ENCODE measurements at places on chromosomes 7 and 10. TPM values are rescaled to one million over a fixed set of nuclear protein-coding genes. Genes with fewer than 3 reads are reported as not detected.

- H3K27me3 ChIP-seq, result no peaks in the 10 kb centered on the region
- H3K27ac ChIP-seq, result no peak overlapping the region
- no peaks in the 10 kb centered on the region for H3K36me3 ChIP-seq
- no peak for DNase-seq
- no peak overlapping the region for H3K4me3 ChIP-seq
These were observed 178.3 kb upstream of the PTER start for GRCh38 chr10:16258291-16259040.

GRCh38 chr7:155789001-155789725 lies 23.1 kb downstream of the SHH start:
- no peak for DNase-seq

GRCh38 chr7:22581099-22581498 lies 81.1 kb upstream of the STEAP1B start:
- H3K36me3 ChIP-seq, result no peaks in the 10 kb centered on the region
- no peak for DNase-seq
- H3K4me3 ChIP-seq, result no peak overlapping the region
- H3K27me3 ChIP-seq, result no peaks in the 10 kb centered on the region
- H3K27ac ChIP-seq, result no peak overlapping the region

DNA sequence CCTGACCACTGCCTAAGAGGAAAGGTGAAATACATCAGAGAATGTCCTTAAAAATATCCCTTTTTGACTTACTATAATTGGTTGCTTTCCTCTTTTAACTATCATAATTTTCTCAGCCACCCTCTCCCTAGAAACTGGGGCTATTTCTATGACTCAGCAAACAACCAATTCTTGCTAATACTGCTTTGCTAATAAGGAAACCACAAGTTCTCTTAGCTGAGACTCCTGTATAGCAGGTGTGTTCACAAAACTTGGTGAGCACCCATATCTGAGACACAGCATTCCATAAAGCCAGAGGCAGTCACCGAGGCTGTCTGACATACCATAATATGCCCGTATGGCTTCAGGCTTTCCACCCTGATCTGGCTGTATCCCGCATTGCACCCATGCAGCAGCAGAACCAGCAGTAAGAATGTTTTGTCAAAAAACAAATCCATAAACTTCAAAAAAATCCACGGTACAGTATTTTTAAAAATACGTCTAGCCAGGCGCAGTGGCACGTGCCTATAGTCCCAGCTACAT lies 191.7 kb upstream of the C7orf33 start:
- no peak for DNase-seq
- no peak overlapping the region for H3K27ac ChIP-seq
- H3K4me1 ChIP-seq, result no peaks in the 10 kb centered on the region
- H3K4me3 ChIP-seq, result no peak overlapping the region
- H3K27me3 ChIP-seq, result peaks cover 12% of the 10 kb centered on the region

SPDYE11 gene
- not detected for total RNA-seq

DNA sequence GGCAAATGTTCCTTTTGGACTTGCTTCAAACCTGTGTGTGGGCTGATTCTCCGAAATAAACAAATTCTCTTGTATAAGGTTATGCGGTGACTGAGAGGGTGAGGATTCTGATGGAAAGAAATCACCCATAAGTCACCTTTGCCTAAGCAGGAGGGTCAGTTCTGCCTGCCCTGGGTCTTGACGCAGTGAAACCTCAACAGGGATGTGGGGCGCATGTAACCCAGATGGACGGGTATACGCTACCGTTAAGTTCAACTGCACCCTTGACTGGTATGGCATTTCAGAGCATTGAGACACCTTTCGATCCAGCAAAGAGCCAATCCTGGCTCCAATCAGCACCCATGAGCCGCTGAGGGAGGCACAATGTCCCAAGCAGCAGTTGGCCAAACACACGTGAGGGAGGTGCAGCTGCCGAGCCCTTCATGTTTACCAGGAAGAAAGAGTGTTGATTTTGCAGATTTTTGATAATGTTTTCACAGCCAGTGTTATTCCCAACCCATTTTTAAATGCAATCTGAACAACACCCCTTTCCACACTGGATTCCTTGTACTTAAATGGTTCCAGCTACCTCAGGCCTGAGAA lies 48.1 kb downstream of the SORBS1 start:
- no peaks in the 10 kb centered on the region for H3K27me3 ChIP-seq
- H3K36me3 ChIP-seq, result no peaks in the 10 kb centered on the region

DNA sequence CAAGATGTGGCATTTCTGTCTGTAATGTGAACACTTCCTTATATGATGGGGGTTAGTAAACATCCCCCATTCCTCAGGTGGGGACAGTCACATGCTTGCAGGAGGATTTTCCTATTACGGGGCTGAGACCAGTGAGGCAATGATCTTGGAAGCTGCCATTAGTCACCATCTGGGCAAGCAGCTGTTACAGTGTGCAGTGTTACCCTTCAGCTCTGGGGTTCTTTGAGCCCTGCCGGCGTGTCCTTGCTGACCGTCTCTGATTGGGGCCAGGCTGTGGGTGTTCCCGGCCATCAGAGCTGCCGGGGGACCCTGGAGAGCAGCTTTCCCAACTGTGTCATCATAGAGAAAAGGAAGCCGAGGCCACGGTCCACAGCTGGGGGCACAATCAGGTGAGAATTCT lies 126.8 kb upstream of the FAM20C start:
- no peaks in the 10 kb centered on the region for H3K27me3 ChIP-seq
- no peak overlapping the region for H3K4me3 ChIP-seq
- H3K4me1 ChIP-seq, result peaks cover 8% of the 10 kb centered on the region
- peak overlapping the region; percentile 43 for H3K27ac ChIP-seq
- peak; percentile 83 for DNase-seq

DNA sequence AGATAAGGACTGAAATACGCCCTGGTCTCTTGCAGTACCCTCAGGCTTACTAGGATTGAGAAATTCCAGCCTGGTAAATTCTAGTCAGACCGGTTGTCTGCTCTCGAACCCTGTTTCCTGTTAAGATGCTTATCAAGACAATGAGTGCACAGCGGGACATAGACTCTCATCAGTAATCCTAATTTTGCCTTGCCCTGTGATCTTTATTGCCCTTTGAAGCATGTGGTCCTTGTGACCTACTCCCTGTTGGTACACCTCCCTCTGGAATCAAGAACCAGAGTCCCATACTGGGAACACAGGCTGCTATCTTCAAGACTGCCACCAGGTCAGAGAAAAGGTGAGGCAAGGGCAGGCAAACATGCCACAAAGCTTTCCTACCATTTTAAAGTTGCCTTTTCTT lies 7.2 kb downstream of the C10orf53 start:
- H3K36me3 ChIP-seq, result no peaks in the 10 kb centered on the region
- H3K4me1 ChIP-seq, result no peaks in the 10 kb centered on the region
- H3K4me3 ChIP-seq, result no peak overlapping the region
- no peak for DNase-seq

DNA sequence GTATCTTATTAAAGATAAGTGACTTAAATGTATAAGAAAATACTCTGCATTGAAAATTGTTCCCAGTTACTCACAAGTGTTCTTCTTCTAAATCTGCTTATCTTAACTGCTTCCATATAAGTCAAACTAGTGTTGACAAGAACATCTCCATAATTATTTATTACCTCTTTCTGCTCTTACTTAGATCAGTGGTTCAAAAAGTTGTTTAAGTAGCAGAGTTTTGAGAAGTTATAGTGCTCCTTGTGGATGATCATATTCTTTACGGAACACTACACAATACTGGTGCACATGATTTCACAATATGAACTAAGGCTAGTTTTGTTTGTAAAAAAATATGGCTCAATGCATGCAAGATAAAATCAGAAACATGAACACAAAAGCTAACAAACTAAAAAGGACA lies 168.4 kb downstream of the SEMA3D start:
- no peaks in the 10 kb centered on the region for H3K27me3 ChIP-seq
- H3K4me1 ChIP-seq, result no peaks in the 10 kb centered on the region
- no peak overlapping the region for H3K4me3 ChIP-seq
- no peak for DNase-seq
- no peak overlapping the region for H3K27ac ChIP-seq

DNA sequence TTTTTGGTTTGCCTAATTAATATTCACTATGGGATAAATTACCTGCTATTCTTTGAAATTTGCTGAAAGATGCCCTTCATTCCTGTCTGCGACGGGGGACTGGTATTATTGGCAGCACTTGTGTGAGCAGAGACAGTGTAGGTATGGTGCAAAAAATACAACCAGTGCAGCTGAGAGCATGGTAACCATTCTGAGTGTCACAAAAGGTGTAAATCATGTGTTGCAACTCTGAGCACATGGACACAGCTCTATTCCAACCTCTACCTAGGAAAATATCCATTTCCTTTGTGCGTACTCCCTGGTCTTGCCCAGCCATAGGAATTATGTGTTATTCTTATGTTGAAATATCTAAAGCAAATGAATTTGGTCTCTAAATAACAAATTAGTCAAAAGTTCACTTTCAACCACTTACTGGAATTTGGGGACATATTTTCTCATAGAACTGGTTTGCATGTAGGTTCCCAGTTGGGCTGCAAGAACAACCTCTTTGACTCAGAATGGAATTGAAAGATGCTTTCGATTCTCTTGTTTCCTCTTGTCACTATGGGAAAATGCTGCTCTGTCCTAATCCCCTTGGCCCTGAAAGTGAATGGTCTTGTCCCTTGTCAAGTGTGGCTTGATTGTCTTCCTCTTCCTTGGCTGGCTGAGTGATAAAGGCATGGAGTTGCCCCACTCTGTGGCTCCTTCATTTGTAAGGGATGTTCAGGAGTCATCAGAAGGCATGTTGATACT lies 57.0 kb downstream of the CELF2 start:
- no peaks in the 10 kb centered on the region for H3K4me1 ChIP-seq
- DNase-seq, result no peak
- H3K4me3 ChIP-seq, result no peak overlapping the region
- no peak overlapping the region for H3K27ac ChIP-seq
- no peaks in the 10 kb centered on the region for H3K27me3 ChIP-seq

OR2A1 gene
- total RNA-seq, result not detected

CALHM1 gene
- not detected for total RNA-seq

CCDC146 gene
- total RNA-seq, result 5.9 TPM

- no peak overlapping the region for H3K27ac ChIP-seq
- H3K4me1 ChIP-seq, result no peaks in the 10 kb centered on the region
- no peak overlapping the region for H3K4me3 ChIP-seq
- no peak for DNase-seq
These were observed 262.9 kb upstream of the AUTS2 start for GRCh38 chr7:69335331-69335730.

CALY gene
- total RNA-seq, result 1.4 TPM

XRCC2 gene
- 0.12 TPM for total RNA-seq

PTPRN2 gene
- total RNA-seq, result 2.2 TPM

DNA sequence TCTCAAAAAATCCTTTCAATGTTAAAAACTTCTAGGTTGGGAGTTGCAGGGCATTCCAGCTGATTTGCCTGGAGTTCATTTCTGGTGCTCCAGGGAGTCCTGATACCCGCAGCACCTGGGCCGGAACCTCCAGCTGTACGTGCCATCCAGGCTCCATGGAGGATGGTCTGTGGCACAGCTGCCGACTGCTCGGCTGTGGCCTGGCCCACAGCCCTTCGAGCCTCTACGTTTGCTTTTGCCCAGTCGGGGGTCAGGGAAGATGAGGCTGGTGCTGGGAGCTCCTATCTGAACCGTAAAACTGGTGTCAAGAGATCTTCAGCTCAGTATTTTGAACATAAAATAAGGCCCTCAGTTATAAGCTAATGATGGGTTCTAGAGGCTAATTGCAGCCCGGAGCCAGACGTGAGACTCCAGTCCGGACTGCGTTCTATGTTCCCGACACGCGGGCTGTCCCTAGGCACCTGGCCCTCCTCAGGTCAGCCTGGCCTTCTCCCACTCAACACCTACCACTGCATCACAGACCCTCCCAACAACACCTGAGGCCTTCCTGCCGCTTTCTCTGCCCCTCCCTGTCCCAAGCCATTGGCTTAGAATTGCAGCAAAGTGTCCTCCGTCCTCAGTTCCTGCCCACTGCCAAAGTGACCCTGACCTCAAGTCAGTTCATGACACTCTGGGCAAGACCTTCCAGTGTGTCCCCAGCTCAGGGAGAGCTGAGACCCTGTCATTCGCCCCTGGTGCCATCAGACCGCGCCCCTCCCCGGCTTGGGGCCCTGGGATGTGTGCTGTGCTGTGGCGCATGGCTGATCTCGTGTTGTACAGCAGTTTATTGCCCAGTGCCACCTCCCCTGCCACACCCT lies 64.2 kb upstream of the DNAJB6 start:
- H3K4me1 ChIP-seq, result peaks cover 19% of the 10 kb centered on the region
- no peaks in the 10 kb centered on the region for H3K36me3 ChIP-seq
- no peaks in the 10 kb centered on the region for H3K27me3 ChIP-seq
- DNase-seq, result no peak

UTF1 gene
- not detected for total RNA-seq

GRCh38 chr10:91137822-91138221 lies 82.6 kb upstream of the PCGF5 start:
- H3K27me3 ChIP-seq, result no peaks in the 10 kb centered on the region
- no peak overlapping the region for H3K4me3 ChIP-seq
- H3K36me3 ChIP-seq, result no peaks in the 10 kb centered on the region
- no peak overlapping the region for H3K27ac ChIP-seq
- H3K4me1 ChIP-seq, result no peaks in the 10 kb centered on the region

DNA sequence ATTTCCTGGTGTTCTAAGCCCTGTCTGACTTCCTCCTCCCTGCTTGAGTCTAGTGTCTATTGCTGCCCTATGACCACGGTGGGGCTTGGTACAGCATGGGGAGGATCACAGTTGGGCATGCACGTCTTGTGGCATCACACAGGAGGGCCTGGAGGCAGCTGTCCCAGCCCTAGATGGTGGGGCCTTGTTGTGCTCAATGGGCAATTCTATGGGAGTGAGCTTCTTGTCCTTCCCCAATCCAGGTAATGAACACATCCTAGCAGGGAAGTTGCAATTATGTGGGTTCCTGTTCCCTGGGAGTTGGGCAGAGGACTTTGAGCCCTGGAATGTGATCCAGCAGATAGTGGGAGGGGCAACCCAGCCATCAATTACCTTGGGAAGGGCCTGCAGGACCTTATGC lies 10.8 kb upstream of the FAM3C start:
- no peaks in the 10 kb centered on the region for H3K4me1 ChIP-seq
- no peaks in the 10 kb centered on the region for H3K27me3 ChIP-seq
- H3K27ac ChIP-seq, result no peak overlapping the region
- no peak for DNase-seq
- no peak overlapping the region for H3K4me3 ChIP-seq
- H3K36me3 ChIP-seq, result no peaks in the 10 kb centered on the region

FAM180A gene
- 6.0 TPM for total RNA-seq

LRRC17 gene
- 2.7 TPM for total RNA-seq

Measured in adrenal gland (tissue), 19 donors.